Globus pallidus (tissue), 1 donor: ENCODE measurements at places on chromosomes 2 and 18.
A peak's percentile ranks its signal among the peaks of the same experiment; 100 is the strongest.

- peak; percentile 89 for DNase-seq
Observed at GRCh38 chr18:35345460-35345921, 1.3 kb upstream of the ZNF24 start.

GRCh38 chr2:237258116-237258515 lies 155.8 kb downstream of the COL6A3 start:
- no peak for DNase-seq

- no peak for DNase-seq
Observed at GRCh38 chr2:96727431-96727830, 12.4 kb downstream of the LMAN2L start.

DNA sequence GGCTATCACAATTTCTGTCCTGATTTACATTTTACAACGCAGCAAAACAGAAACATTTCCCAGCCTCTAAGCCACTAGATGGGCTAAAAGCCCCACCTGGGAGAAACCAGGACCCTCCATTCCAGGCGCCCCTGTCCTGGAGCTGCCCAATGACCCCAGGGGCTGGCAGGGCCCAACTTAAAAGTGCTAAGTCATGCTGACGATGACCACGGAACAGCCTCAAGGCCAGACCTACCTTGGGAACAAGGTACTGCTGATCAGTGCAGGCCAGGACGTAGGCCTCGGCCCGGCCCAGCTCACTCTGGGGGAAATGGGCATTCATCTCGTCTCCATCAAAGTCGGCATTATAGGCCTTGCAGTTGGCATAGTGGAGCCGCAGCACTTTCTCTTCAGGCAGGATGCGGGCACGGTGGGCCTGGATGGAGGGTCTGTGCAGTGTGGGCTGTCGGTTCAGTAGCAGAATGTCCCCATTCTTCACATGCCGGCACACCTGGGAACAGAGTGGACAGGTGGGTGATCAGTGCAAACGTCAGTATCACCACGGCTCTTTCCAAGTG lies 35.8 kb downstream of the POLR1A start:
- DNase-seq: no peak

DNA sequence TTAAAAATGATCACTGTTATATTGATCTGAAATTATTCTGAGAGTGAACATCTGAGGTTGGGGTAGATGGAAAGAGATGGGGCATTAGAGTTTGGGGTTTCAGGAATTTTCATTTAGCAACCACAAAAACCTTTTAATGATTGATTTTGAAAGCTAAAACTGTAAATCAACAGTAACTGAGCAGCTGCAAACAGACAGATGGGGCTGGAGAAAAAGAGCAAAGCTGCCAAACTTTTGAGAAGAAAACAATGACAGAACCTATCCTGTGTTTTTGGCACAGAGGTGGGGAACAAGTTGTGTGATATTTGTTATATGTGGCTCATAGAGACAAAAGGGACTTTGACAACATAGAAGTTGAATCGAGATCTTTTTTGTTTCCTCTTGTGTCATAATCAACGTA lies 415.8 kb upstream of the DSEL start:
- no peak for DNase-seq

DNA sequence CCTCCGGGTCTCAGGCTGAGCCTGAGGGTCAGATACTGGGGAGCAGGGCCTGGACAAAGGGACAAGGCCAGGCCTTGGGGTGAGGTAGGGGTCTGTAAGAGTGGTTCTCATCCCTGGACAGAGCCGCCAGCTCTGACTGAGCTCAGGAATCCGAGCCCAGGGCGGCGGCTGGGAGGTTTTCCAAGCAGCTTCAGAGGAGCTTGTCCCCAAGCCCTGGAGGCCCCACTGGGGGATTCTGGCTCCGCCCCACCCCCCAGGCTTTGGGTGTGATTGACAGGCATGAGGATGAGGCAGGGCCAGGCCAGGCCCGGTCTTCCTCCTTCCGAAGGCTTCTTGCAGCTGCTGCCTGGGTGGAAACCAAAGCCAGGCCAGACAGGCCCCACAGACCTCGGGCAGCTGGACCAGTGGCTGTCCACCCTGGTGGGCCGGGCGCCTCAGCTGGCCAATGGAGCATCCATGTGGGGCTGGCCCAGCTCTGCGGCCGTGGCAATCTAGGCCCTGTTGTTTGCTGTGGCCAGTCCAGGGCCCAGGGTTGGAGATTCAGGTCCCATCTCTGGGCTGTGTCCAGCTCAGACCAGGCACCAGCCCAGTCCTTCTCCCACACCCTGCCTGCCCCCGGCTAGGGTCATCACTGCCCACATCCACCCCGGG lies 23.1 kb upstream of the GPC1 start:
- no peak for DNase-seq

DNA sequence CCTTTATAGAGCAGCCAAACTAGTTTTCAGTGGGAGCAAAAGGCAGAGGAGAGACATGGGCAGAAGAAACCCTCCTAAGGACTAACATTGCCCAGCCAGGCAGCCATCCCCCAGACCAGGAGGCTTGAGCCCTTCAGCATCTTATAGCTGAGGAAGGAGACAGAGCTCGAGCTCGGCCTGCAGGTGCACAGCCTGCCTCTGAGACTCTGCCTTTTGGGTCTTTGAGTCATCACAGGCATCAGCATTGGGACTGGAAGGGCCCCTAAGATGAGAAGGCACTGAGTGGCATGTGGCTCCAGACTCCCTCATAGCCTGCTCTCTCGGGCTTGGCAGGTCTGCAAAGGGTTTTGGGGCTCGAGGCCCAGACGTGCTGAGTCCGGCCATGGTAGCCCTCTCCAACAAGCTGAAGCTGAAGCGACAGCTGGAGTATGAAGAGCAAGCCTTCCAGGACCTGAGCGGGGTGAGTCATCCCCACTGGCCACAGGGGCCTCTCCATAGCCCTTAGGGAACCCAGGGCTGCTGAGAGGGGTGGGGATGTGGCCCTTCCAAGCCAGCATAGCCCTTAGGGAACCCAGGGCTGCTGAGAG lies 84.1 kb downstream of the EPAS1 start:
- no peak for DNase-seq

DNA sequence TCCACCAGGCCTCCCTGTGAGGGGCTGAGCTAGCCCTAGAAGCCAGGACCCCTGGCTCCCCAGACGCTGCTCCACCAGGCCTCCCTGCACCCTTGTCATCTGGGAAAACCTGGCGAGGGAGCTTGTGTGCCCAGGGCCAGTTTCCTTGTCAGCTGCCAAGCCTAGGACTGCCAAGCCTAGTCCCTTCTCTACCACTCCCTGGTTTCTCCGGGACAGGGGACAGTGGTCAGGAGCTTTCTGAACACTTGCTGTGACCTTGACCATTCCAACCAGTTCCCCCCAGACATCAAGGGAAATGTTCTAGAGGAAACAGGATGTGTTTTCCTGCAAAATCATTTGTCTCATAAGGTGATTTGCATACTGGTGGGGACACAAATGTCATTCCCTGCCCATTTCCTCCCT lies 41.3 kb upstream of the MRPL33 start:
- no peak for DNase-seq

GRCh38 chr2:10482913-10483312 lies 34.8 kb upstream of the ODC1 start:
- no peak for DNase-seq

GRCh38 chr2:48276626-48277025 lies 253.3 kb upstream of the STON1 start:
- DNase-seq: no peak

GRCh38 chr18:8893628-8894231 lies 188.4 kb downstream of the MTCL1 start:
- DNase-seq: no peak

GRCh38 chr2:149192427-149192826 lies 138.0 kb upstream of the LYPD6 start:
- no peak for DNase-seq

DNA sequence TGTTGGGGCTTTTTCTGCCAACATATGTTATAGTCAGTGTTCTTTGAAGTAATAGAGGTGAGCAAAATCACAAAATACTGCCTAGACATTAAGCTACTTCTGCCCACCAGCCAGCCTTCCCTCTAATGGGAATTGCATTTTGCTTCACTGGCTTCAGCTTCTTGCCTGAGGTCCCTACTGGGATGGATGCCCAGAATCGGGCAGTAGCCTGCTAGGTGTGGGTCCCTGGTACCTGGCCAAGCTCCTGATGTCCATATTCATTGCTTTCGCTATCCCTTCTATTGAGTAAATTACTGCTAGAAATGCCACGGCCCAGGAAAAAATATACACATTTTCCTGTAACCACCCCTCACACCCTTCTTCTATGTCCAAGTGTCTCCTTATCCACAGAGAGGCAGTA lies 27.0 kb downstream of the CRYGD start:
- no peak for DNase-seq

GRCh38 chr18:56112013-56112749 lies 524.2 kb upstream of the TCF4 start:
- no peak for DNase-seq

- no peak for DNase-seq
Observed at GRCh38 chr18:78798402-78799175, 181.0 kb upstream of the SALL3 start.

DNA sequence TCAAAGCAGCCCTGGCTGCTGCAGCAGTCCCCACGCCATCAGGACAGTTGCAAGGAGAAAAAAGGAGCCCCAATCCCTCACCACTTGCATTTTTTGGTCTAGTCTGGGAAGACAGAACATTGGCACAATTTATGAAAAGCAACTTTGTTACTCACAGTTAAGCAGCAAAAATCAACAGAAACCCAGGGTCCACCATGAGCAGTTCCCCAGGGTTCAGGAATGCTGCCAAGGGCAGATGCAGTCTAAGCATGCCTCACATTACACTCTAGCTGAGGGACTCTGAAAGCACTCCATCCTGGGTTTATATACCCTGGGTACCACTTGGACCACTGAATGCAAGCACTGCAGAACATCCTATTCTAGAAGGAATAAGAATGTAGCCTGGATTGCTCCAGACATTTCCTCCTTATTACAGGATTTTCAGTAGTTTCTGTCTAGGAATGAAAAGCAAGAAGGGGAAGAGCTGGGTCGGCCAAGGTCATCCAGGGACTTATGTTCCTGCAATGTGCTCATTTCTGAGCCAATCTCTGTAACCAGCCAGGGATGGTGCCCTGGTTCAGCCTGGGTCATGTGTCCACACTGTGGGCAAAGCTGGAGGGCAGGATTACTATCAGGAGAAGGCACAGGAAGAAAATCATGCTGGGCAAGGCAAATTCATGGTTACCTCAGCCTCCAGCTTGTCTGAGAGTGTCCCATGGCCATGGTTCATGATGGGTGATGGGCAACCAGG lies 19.5 kb upstream of the TMEM163 start:
- DNase-seq: no peak

DNA sequence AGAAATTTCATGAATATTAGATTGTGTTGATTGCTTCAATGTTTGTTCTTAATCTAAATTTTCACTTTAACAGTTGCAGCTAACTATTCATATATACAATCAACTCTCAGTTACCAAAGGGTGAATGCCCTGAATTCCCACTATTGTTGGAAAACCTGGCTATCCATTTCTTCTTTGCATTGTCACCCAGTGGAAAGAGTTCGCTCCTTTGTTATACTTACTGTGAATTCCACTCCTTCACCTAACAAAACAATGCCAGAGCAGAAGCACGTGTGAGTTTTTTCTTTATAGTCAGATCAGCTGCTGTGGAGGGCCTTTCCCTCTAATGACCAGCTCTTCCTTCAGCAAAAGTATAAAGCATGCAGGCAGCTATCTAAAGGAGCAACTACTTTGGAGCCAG lies 409.2 kb upstream of the NRP2 start:
- no peak for DNase-seq

- no peak for DNase-seq
Observed at GRCh38 chr2:158965107-158965506, 3.3 kb upstream of the TANC1 start.

DNA sequence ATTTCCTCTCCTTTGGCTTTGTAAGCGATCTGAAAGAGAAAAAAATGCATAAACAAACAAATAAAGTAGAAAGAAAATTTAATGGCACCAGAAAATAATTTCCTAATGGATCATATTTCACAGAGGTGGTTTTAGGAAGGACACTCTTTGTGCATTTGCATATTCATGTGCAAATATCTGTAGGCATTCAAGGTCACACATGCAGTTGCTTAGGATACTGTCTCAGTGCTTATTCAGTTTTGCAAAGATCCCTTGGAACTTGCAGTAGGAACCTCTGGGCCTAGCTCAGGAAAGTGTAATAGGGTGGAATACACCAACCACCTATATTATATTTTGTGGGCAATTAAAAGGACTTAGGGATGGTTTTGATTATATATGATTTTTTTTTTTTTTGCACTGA lies 54.3 kb downstream of the NEB start:
- no peak for DNase-seq

- no peak for DNase-seq
Observed at GRCh38 chr2:25323042-25323514, 18.6 kb downstream of the DNMT3A start.

- DNase-seq: no peak
Observed at GRCh38 chr18:63817441-63818051, 42.3 kb downstream of the SERPINB7 start.

DNA sequence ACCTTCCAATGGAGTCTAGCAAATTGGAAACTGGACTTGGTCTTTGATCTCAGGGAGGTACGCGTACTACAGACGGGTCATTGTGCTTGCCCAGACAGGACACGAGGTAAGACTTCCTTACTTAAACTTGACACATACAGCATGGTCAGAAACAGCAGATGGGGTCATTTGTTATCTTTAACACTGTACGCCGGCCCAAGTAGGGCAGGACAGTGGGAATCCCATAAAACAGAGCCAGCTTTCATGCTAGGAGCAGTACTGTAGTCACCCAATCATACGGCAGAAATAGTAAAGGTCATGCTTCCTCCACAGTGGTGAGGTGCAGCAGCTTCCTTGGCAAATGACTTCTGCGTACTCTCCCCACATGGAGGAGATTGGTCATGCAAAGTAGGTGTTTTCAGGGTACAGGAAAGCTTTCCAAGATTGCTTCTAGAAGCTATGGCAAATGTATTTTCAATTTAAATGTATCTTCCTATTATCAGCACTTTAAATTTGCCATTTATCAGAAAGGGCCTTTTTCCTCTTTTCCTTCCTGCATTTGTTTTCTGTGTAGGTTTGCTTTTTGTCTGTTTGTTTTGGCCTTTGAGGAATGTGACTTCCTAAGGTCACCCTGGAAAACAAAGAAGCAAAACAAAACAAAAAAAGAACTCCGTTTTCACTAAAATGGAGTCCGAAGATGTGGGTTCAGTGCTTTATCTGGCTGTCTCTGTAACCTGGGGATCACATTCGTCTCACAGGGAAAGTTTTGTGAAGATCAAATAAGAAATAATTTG lies 74.0 kb upstream of the DSG1 start:
- no peak for DNase-seq

DNA sequence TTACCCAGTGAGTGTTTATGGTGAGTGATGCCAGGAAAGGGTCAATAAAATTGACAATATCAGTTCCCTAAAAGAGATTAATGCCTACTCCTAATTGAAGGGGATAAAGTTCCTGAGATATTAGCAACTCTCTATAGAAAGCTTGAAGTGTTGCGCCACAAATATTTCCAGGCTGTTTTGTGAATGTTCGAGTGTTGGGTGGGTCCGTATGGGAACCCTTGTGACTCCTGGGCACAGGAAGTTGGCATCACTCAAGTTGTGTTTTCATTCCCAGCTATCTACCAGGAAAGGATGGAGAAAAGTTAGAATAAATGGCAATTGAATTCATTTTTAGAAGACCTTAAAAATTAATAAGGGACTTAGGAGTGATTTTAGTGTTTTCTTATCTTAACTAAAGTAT lies 472.7 kb downstream of the THSD7B start:
- no peak for DNase-seq
